RWPE1 (cell line): ENCODE measurements at places on chromosomes 2 and 18.

DNA sequence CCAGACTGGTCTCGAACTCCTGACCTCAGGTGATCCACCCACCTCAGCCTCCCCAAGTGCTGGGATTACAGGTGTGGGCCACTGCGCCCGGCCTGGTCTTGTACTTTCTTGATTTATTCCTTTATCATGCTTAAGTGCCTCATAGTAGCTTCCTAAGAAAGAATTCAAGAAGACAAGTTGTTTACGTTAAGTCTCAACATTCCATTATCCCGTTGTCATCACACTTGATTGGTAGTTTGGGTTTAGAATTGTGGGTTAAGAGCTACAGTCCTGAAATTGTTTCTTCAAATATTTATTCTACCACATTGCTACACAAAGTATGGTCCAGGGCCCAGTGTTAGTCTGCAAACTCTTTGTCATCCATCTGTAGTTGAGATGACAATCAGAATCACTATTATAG, 194.0 kb downstream of the VWC2L start:
- DNase-seq = no peak

GRCh38 chr2:101521487-101521886, 46.6 kb upstream of the RFX8 start:
- no peak for DNase-seq

- no peak for DNase-seq
Observed at GRCh38 chr2:220270481-220271070, 643.1 kb downstream of the SLC4A3 start.

DNA sequence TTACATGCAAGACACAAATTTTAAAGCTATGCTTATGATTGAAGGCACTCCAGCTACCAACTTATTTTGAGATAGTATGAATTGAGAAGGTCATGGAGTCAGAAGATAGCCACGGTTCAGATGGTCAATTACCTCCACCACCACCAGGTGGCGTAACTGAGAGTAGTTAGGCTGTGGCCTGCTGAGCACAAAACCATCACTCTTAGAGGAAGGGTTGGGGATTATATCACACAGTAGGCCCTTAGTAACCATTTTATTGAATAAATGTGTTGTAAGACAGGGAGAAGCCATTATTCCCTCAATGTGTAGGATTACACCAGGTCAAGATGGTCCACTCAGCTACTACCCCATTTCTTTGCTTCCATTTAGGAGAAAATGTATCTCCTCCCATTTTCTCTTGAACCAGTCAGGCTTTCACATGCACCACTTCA, 18.8 kb downstream of the KLHL41 start:
- DNase-seq = peak; percentile 41

- no peak for DNase-seq
Observed at GRCh38 chr18:40608226-40608625, 1346.8 kb upstream of the PIK3C3 start.

- DNase-seq = no peak
Observed at GRCh38 chr2:169105476-169105875, 36.1 kb downstream of the DHRS9 start.
